ENCODE measurements at places on chromosomes 13 and 19. TPM values are rescaled to one million over a fixed set of nuclear protein-coding genes. Genes with fewer than 3 reads are reported as not detected.

The OLFM2 gene
- 2.0 TPM for total RNA-seq

The CCDC97 gene
- total RNA-seq = 10.8 TPM

The SLC46A3 gene
- 1.6 TPM for total RNA-seq

The STOML3 gene
- not detected for total RNA-seq

The GRIK5 gene
- total RNA-seq = not detected

The DPF1 gene
- total RNA-seq = 3.2 TPM
